HT1080 (cell line): ENCODE measurements at places on chromosomes 4 and X. TPM values are rescaled to one million over a fixed set of nuclear protein-coding genes. Genes with fewer than 3 reads are reported as not detected.
A peak's percentile ranks its signal among the peaks of the same experiment; 100 is the strongest.

GRCh38 chrX:48306175-48306574 is 50.3 kb downstream of the SSX3 start:
- no peak for DNase-seq

GRCh38 chr4:121877041-121877773 is 6.9 kb upstream of the BBS7 start:
- peak; percentile 23 for DNase-seq

DNA sequence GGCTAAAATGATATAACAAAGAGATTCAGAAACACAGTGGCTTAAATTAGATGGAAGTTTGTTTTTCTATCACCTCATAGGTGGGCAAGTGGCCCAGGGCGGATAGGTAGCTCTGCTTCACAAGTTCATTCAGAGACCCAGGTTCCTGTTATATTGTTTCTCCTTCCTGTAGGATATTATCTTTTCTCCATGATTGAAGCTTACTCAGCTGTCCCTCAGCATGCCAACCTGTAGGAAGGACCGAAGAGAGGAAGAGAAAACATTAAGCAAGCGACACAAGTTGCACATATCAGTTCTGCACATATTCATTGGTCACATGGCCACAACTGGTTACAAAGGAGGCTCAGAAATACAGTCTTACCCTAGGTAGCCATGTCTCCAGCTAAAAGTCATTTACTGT is 6.9 kb downstream of the KLHL5 start:
- no peak for DNase-seq

DNA sequence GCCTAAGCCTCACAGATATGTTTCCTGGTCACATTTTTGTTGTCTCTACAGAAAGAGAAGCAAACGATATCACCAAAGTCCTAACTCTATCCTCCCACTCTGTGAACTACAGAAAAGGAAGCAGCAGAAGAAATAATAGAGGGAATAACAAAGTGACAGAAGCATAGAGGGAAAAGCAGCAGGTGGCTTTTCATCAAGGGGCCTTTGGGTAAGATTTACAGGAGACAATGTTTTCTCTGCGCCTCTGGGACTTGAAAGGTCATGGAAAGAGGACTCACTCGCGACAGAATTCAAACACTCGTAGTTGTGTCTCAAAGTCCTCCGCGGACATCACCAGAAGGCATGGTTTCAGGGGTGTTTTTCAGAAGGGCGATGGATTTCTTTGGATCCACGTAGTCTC is 66.1 kb downstream of the SORBS2 start:
- DNase-seq = no peak

DNA sequence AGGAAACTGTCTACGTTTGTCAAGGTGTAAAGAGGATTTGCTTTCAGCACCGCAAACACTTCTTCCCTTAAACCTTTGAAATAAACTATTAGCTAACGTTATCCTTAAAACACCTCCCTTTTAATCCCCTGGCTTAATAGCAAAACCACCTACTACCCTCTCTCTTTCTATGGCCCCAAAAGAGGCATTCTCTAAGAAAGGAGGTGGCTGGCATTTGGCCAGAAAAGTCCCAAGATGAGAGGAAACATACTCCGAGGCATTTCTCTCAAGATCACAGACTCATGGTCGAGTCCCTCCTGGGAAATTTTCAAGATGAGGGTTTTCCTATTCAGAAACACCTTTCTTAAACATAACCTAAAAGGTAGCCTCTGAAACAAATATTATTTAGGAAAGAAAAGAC is 60.6 kb upstream of the VCX3B start:
- no peak for DNase-seq

- no peak for DNase-seq
Observed at GRCh38 chr4:153018684-153019083, 82.6 kb downstream of the FHDC1 start.

DNA sequence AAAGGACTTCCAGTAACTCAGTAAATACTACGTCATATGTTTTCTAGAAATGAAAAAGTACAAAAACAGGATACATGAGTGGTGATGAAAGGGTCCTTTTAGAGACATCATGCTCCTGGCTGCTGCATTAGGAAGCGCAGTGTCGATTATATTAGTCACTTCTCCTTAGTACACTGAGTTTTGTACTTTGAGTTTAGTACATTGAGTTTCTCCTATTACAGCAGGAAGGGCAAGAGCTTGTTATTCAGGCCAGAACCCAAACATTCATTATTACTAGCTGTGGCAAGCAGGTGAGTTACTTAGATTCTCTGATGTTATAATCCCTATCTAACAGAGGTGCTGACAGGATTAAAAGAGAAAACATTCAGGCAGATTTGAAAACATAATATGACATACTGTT is 21.3 kb downstream of the RPGR start:
- no peak for DNase-seq

- peak; percentile 15 for DNase-seq
Observed at GRCh38 chr4:10715696-10716095, 31.1 kb upstream of the CLNK start.

- DNase-seq = no peak
Observed at GRCh38 chr4:140388015-140388414, 14.6 kb downstream of the SCOC start.

GRCh38 chrX:63330681-63331080 is 20.5 kb downstream of the SPIN4 start:
- DNase-seq = peak; percentile 14

- DNase-seq = no peak
Observed at GRCh38 chrX:154750301-154751202, at the start of gene GAB3. Gene GAB3 (minus strand): TSS chrX:154751077. CDS start chrX:154751025, 52 bp downstream.

DNA sequence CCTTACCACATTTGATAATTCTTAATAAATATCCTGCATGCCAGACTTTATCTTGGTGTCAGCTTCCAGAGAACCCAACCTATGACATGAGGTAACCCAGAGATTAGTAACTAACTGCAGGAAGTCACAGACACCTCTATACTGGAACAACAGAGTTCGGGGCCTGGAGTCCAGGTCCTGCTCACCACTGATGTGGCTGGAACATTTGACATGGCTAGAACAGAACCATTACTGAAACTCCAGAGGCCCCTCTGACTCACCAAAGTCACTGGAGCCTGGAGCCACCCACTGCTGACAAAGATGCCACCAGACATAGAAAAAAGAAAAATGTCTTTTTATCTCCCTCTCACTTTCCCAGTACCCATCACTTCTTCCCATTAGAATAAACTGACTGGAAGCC is 403.7 kb downstream of the MID1IP1 start:
- no peak for DNase-seq

- DNase-seq = peak; percentile 72
Observed at GRCh38 chrX:149365061-149365460, 140.0 kb downstream of the IDS start.

DNA sequence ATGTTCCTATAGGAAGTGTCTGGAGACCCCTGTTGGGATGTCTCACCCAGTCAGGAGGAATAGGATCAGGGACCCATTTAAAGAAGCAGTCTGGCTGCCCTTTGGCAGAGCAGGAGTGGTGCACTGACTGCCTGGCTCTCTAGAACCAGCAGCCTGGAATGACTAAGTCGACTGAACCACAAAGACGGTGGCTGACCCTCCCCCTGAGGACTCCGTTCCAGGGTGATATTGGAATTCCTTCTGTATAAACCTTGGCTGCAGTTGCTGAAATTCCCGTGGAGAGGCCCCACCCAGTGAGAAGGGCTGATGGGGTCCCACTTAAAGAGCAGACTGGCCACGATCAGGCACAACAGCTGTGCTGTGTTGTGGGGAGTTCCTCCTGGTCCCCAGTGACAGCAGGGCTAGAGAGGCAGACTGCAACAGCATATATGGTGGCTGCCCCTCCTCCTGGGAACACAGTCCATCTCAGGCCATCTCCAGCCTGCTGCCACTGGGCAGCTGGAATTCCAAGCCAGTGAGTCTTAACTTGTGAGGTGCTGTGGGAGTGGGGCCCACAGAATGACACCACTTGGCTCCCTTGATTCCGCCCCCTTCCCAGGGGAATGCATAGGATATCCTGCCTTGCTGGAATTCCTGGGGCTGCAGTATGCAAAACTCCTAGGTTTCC is 41.8 kb upstream of the RLIM start:
- DNase-seq = peak; percentile 52

DNA sequence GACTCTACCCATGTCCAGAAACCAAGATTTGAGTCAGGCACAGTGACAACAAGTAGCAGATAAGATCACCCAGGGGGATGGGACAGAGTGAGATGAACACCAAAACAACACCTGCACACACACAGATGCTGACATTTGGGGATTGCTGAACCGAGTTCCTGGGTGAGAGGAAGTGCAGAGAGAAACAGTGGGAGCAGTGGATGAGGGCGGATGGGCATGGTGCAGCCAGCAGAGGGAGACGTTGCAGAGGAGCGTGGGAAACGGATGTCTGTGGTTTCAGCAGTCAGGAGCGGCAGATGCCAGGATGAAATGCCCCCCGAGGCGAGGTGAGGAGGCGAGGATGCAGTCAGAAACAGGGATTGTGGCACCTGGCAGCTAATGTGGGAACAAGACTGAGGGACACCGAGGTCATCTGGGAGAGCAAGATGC is 78.6 kb upstream of the STS start:
- no peak for DNase-seq

Gene TDO2
- total RNA-seq = 0.50 and 1.0 TPM in 2 replicates

Gene BMPR1B
- 3.2 and 4.7 TPM in 2 replicates for total RNA-seq
